ENCODE measurements at places on chromosomes 4 and X. TPM values are rescaled to one million over a fixed set of nuclear protein-coding genes. Genes with fewer than 3 reads are reported as not detected.

The PLCXD1 gene
- 10.9 TPM for total RNA-seq

The NXF3 gene
- total RNA-seq, result not detected

The ALG13 gene
- total RNA-seq, result 38.0 TPM

The POLN gene
- total RNA-seq, result 5.6 TPM

The FMR1NB gene
- total RNA-seq, result not detected

The SGMS2 gene
- total RNA-seq, result 63.7 TPM

The BTK gene
- total RNA-seq, result not detected

The REELD1 gene
- not detected for total RNA-seq

The SLITRK4 gene
- total RNA-seq, result 0.99 TPM

The XAGE1B gene
- total RNA-seq, result not detected

The HMX1 gene
- not detected for total RNA-seq

The TASL gene
- total RNA-seq, result not detected

The CPXCR1 gene
- not detected for total RNA-seq

The SERPINA7 gene
- total RNA-seq, result not detected

The BANK1 gene
- total RNA-seq, result 0.26 TPM

The VCX gene
- total RNA-seq, result not detected

The POU3F4 gene
- total RNA-seq, result not detected

The QDPR gene
- total RNA-seq, result 27.4 TPM

The TRIM75 gene
- total RNA-seq, result not detected

The NRK gene
- total RNA-seq, result 0.77 TPM

The TRPC5OS gene
- total RNA-seq, result not detected

The APLN gene
- total RNA-seq, result 0.17 TPM

The CXCL11 gene
- not detected for total RNA-seq

The P2RY8 gene
- total RNA-seq, result not detected

The ADGRL3 gene
- 0.26 TPM for total RNA-seq

The DMP1 gene
- not detected for total RNA-seq

The PRRG3 gene
- 1.0 TPM for total RNA-seq

The C4orf50 gene
- total RNA-seq, result not detected

The AMBN gene
- total RNA-seq, result not detected

The ETDA gene
- total RNA-seq, result not detected

The GAGE12F gene
- total RNA-seq, result not detected

The CYLC1 gene
- total RNA-seq, result not detected

Data from fibroblast of lung (primary cell).